Activated CD8-positive, alpha-beta T cell treated with anti-CD3 and anti-CD28 coated beads, Interleukin-2, amount 10 ng/mL, durations not matched to agents 7 days and 5 days (primary cell): ENCODE measurements at places on chromosomes 5 and 9. TPM values are rescaled to one million over a fixed set of nuclear protein-coding genes. Genes with fewer than 3 reads are reported as not detected.

ASPN gene
- total RNA-seq, result not detected

SLCO6A1 gene
- total RNA-seq, result not detected

NTNG2 gene
- total RNA-seq, result 4.8 TPM

LHX3 gene
- not detected for total RNA-seq

PFN3 gene
- total RNA-seq, result not detected

SLC6A19 gene
- total RNA-seq, result not detected

TMEM174 gene
- total RNA-seq, result not detected

MARCHF3 gene
- 2.4 TPM for total RNA-seq

FABP6 gene
- total RNA-seq, result not detected

LCN6 gene
- total RNA-seq, result not detected

EEIG1 gene
- 227 TPM for total RNA-seq

ZFP37 gene
- 0.76 TPM for total RNA-seq

QRFP gene
- not detected for total RNA-seq

BASP1 gene
- total RNA-seq, result not detected

ZNF879 gene
- 4.1 TPM for total RNA-seq

WDR31 gene
- total RNA-seq, result 0.47 TPM

SNCB gene
- not detected for total RNA-seq

PCDHA9 gene
- not detected for total RNA-seq

ZBTB34 gene
- 7.7 TPM for total RNA-seq

RNF183 gene
- not detected for total RNA-seq

AGPAT2 gene
- total RNA-seq, result 33.7 TPM
